CD4-positive, alpha-beta T cell treated with Interleukin-12 subunit alpha and Interleukin-12 subunit beta, for 1 hour (primary cell): ENCODE measurements at places on chromosomes 4 and X.

DNA sequence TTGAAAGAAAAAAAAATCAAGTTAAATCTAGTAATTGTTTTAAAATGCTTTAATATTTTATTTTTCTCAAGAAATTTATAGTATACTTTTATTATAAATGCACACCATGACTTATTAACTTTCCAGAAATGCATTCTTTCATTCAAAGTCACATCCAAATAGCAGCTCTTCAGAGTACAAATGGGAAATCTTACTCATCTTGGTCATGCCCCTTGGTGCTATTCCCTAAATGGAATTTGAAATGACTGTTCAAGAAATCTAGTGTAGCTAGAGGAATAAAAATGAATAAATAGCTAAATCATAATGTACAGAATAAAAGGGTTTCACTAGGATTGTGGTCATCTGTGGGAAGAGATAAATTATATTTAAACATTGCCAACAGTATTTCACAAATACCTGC, 1139.7 kb downstream of the PCDH18 start:
- no peak for DNase-seq

DNA sequence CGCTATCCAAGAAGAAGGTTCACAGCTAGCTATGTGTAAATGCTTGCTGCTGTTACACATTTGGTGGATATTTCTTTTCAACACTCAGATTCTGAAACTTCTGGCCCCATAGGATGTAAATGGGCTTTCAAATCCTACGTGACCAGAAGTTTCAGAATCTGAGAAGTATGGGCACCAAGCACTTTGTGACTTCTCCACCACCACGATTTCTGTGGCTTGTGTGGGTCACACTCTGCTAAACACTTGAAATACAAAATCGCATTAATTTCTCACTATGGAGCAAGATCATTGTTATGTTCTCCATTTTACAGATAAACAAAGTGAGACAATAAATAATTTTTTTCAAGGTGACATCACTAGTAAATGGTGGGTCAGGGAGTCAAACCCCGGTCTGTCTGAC, 259.4 kb upstream of the JADE1 start:
- no peak for DNase-seq

DNA sequence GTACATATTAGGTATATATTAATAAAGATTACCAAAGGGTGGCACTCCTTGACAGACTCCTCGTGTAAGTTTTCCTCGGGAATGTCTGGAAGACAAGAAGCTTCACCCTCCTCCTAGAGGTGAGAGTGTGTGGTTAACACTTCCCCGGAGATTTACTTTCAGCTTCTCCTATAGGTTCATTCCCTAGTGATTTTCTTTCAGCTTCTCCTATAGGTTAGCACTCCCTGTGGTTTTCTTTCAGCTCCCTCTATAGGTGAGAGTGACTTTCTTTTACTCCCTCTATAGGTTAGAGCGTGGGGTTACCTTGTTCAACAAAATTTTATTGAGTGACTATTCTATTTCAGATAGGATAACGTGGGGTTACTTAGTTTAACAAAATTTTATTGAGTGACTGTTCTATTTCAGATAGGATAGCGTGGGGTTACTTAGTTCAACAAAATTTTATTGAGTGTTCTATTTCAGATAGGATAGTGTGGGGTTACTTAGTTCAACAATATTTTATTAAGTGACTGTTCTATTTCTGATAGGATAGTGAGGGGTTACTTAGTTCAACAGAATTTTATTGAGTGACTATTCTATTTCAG, 106.0 kb upstream of the PLAC1 start:
- DNase-seq = peak; percentile 36

DNA sequence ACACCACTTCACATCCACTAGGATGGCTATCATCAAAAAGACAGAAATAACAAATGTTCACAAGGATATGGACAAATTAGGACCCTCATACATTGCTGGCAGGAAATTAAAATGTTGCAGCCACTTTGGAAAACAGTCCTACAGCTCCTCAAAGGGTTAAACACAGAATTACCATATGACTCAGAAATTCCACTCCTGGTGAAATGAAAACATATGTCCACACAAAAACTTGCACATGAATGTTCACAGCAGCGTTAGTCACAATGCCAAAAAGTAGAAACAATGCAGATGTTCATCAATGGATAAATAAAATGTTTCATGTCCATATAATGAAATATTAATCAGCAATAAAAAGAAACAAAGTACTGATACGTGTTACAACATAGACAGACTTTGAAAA, 15.1 kb downstream of the S100G start:
- no peak for DNase-seq

DNA sequence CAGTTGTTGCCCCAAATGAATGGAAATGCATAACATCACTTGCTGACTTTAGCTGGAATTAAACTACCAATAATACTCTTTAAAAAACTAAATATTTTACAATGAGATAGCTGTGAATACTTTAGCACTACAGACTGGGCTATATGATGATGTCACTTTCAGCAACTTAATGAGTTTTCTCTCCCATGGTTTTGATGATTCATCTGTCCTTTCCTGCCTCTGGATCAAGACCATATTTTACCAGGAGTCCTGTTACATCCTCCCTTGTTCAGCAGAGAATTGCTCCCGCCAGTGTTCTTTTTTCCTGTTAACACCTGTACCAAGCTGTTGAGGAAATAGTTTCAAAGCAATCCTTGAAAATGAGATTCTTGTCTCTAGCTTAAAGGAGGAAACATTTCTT, 543.0 kb downstream of the SPRY1 start:
- no peak for DNase-seq

- no peak for DNase-seq
Observed at GRCh38 chr4:139607502-139608060, 51.6 kb upstream of the SETD7 start.

DNA sequence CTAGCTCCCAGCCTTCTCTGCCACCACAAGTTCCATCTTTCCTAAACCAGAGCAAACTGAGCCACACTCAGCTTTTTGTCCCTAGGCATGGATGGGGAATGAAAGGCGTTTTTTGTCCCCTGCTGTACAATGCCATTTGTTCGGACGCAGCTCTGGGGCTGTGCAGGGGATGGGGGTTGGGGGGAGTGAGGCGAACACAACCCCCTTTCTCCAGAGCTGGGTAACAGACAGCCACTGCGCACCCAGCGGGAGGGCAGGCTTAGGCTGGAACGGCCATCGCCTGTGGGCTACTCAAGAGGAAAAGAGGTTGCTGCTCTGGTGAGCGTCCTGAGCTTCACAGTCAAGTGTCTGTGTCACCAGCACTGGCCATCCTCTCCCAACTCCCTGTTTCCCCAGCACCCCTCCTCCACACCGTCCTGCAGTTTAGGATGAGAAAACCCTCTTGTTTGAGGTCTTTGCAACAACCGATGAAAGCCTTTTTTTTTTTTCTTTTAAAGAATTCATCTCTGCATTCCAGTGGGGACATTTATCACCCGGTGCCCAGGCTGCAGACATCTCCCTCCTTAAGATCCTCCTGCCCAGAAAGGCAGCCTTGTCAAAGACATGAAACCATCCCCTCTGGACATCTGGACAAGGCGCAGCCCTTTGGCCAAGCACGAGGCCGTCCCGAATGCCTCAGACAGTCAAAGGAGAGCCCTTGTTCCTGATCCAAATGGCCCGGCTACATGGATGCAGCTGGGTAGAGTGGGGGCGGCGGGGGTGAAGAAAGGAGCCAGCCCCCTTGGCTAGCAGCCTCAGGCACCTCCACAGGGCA, 419.6 kb downstream of the BCOR start:
- DNase-seq = no peak

- DNase-seq = no peak
Observed at GRCh38 chr4:149838036-149838435, 22.4 kb upstream of the IQCM start.

- no peak for DNase-seq
Observed at GRCh38 chrX:39301036-39301435, 499.8 kb downstream of the MID1IP1 start.

DNA sequence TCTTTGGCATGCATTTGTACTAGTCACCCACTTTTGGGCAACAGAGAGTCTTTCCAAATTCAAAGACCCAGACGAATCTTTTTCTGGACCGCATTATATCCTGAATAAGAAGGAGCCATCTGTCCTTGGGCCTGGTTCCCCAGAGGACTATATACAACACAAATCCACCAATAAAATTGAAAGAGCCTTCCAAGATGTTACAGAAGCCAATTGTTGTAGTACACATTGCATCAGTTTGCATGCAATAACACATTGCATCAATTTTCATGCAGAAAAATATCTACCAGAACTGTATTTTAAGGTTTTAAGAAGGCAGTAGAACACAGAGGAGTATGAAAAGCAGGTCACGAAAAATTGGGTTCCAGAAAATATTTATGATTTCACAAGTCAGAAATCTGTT, 203.2 kb downstream of the HTR2C start:
- DNase-seq = no peak

DNA sequence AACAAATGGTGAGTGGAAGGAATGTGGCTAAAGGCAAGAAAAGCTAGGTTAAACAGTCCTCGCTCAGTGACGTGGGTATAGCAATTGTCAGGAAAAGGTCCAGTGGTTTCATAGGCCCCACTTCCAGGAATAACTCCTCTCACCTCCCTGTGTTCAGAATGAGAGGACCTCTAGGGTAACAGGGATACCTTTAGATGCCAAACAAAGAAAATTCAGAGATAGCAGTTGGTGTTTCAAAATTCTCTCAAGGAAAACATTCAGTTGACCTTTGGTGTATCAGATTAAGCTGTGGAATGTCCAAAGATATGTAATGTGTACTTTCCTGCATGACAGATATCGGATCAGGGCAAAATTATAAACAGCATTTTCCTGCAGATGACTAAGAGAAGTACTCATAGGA, 155.9 kb downstream of the ARHGAP6 start:
- DNase-seq = no peak

DNA sequence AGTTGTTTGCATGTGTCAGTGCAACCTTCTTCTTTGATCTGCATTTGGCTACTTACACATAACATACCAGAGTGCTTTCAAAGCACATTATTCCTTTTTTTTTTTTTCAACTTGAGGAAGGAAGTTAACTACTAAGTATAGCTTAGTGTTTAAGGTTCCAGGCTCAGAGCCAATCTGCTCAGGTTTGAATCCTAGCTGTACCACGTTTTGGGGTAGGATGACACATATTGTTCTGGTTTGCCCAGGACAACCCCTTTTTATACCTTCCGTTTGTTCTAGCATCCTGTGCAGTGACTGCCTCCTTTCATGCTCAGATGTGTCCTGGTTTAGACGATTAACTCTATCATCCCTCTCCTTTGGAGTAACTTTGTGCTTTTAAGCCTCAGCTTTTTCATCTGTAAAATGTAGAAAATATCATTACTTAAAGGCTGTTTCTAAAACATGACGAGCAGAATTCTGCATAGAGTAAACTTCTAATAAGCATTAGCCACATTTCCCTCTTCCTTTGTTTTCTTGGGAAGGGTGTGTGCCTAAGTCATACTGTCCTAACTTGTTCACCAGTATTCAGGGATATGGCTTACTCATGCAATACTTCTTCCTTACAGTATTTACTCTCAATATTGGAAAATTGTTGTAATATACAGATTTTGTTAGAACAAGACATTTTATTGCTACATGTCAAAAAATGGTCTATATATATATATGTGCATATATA, 281.3 kb downstream of the C4orf33 start:
- DNase-seq = no peak

- DNase-seq = peak; percentile 24
Observed at GRCh38 chr4:39814403-39815185, 116.7 kb downstream of the UBE2K start.

DNA sequence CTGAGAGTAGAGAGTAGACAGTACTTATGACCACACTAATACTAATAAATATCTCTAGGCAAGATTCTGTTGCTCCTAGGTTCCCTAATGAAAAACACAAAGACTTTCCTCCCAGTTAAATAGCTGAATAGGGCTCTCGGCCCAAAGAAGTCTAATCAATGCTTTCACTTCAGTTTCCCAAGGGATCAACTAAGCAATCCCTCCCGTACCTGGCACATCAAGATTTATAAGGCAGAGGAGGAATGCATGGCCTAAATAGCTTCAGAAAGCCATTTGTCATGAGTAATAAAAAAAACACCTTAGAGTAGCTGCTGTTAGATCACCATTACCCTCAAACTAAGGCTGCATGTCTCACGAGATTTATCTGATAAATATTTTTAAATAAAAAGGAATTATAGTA, 56.8 kb upstream of the EXOC1L start:
- no peak for DNase-seq

DNA sequence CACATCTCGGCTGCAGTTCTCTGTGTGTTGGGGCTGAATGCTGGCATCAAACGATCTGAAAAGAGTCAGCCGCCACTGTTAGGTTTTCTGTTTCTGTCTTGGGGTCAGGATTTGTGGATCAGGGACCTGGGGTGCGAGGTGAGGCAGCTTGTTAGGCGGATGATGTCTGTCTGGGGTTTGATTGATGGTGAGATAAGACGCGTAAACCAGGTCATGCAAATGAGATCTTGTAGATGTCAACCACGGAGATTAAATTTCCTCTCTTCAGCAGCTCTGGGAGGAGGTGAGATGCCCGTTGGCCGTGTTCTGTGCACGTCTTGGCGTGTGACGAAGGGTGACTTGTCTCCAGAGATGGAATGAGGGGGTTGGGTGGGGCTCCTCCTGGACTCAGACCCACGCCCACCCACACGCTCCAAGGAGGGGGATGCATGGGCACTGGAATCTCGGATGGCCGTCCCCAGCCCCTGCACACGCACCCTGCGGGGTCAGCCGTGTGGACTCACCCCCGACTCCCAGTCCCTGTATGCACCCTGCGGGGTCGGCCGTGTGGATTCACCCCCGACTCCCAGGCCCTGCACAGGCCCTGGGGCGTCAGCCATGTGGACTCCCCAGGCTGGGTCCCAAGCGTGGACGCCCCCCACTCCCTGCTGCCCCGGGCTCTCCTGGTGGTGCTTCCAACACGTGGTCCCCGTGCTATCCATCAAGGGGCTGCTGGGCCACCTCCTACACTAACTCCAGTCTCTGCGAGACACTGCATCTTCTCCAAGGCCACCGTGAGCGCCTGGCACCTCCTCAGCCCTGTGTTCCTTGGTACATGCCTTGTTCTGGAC, 16.0 kb upstream of the UVSSA start:
- DNase-seq = peak; percentile 78

DNA sequence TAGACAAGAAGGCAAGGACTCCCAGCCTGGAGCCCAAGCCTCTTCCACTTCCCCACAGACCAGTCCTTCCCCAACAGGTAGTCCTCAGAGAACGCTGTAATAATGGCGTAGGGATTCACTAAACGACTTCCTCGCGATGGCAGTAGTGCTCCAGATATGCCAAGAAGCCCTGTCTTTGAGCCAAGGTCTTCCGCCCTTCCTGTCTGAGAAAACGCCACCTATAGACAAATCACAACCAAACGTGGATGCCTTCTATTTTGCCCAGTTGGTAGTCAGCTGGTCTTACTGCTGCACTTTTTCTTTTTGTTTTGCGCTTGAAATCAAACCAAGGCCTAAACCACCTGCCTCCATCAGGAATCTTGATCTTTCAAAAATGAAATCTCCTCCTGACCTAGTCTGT, 203.3 kb downstream of the OR13H1 start:
- no peak for DNase-seq

GRCh38 chrX:133285341-133285740, 67.2 kb upstream of the TFDP3 start:
- no peak for DNase-seq
